ENCODE measurements at places on chromosomes 2 and 18.

DNA sequence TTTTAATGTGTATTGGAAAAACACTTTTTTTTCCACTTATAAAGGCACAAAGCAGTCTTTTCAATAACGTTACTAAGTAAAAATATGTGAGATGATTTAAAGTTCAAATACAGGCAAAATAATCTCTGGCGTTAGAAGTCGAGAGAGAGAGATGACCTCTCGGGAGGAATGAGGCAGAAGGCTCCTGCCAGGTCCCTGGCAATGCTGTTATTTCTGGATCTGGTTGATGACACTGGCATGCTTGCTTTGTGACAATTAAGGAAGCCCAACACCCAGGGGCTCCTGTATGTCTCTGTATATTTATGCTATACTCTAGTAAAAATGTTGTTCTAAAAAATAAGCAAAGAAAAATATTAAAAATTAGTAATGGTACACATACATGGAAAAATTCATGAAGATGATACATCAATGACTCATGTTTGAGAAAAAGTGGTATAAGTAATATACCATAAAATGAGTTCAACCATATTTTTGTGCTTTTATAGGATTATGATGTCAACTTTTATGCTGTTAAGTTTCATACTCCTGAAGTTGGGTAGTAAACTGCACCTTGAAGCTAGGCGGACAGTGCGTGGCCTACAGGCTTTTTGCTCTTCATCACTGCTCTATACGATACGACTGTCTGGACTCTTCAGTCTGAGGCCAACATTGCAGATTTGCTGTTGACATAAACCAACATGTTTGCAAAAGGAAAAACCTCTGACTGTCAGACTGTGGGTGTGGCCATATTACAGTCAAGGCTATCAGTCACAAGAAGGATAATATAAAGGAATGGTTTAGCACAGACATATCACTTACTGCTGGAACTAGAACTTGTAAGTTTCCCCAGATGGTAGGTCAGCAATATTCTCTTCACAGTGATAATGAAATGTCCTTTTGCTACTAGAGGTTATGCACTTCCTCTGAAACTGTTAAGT is 19.8 kb downstream of the VPS4B start:
- no peak for DNase-seq

DNA sequence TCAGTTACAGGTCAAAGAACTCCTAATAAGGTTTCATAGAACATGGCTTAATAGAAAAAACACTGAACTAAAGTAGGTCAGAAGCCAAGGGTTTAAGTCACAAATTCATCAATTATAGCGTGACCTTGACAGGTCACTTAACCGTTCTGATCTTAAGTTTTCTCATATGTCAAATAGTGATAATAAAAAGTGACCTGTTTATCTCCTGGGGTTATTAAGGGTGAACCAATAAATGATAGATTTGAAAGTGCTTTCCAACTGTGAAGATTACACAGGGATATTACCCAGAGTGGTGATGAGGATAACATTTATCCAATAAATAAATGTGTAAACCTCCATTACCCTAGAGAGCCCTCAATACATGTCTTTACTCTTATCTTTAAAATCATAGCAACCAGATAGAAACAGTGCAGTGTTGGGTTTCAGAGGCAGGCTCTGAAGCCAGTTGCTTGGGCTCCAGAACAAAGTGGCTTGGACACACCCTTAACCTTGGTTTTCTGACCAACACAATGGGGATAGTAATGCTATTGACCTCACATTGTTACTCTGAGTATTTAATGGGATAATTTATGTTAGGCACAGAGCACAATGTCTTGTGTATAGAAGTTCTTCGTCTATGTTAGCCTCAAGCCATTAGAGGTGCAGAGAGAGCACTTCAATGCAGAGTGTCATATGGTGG is 48.6 kb downstream of the KLHL14 start:
- no peak for DNase-seq

GRCh38 chr18:79802298-79802697 is 4.6 kb downstream of the KCNG2 start:
- DNase-seq = no peak

DNA sequence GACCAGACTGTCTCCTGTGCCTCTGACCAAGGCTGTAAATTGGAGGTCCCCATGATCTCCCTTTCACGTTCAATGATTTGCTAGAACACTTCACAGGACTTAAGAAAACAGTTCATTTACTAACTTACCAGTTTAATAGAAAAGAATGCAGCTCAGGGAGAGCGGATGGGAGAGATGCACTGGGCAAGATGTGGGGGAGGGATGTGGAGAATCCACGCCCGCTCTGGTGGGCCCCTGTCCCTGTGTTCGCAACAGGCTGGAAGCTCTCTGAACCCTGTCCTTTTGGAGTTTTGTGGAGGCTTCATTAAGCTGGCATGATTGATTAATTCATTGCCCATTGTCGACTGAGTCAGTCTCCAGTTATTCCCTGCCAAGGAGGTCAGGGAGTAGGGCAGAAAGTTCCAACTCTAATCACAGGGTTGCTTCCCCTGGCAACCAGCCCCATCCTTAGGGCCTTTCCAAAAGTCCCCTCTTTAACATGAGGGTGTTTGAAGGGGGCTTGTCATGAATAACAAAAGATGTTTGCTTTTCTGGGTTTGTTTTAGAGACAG is 257.1 kb downstream of the ACKR3 start:
- DNase-seq = no peak

- no peak for DNase-seq
Measured at GRCh38 chr18:11147962-11148679, 1.2 kb downstream of the PIEZO2 start.

DNA sequence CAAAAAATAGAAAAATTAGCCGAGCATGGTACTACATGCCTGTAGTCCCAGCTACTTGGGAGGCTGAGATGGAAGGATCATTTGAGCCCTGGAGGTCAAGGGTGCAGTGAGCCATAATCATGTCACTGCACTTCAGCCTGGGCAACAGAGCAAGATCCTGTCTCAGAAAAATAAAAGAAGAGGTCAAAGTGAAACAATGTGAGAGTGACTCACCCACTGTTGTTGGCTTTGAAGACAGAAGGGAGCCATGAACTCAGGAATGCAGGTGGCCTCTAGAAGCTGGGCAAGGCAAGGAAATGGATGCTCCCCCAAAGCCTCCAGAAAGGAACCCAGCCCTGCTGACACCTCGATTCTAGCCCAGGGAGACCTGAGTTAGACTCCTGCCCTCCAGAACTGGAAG is 3.7 kb upstream of the TMEM214 start:
- DNase-seq = no peak

DNA sequence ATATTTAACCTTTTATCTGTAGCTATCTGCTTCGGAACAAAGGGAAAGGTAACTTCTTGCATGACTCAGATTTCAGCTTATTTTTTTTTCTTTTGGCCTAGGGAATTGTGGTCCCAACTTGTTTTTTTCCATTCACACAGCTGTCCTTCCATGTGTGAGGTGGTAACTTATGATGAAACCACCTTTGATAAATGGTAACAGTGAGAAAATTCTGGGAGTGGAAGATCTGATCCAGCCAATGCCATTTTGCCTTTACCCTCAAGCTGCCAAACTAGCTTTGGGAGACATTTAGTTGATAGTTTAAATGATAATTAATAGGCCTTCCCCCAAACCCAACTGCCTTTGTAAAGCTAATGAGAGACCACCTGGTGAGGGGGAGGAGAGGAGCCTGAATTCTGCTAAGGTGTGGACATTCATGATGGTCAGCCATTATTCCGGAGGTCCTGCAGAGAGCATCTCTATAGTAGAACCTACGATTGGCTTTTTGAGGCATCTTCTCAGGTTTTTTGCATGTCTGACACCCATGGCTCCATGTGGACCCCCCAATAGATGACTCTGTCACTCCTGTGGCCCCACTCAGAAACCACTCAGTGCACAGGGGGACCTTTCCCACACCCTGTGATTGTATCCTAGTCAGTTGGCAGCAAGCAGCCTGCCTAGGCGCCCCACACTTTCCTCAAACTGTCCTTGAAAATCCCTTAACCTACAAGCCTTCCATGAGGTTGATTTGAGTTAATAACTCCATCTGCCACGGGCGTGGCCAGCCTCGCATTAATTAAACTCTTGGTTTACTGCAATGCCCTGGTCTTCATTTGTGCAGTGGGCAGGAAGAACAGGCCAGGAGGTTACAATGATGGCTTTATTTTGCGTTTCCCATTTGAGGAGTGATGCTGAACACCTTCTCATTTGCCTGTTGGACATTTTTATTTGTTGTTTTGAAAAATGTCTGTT is 263.5 kb upstream of the PXDN start:
- DNase-seq = no peak

- no peak for DNase-seq
Measured at GRCh38 chr18:45386041-45386655, 229.1 kb upstream of the SLC14A2 start.

GRCh38 chr2:36482576-36483214 is 115.3 kb downstream of the FEZ2 start:
- DNase-seq = no peak

- DNase-seq = no peak
Measured at GRCh38 chr2:43049836-43050801, 176.3 kb downstream of the ZFP36L2 start.

- DNase-seq = no peak
Measured at GRCh38 chr2:179106676-179107428, 56.9 kb upstream of the CCDC141 start.

DNA sequence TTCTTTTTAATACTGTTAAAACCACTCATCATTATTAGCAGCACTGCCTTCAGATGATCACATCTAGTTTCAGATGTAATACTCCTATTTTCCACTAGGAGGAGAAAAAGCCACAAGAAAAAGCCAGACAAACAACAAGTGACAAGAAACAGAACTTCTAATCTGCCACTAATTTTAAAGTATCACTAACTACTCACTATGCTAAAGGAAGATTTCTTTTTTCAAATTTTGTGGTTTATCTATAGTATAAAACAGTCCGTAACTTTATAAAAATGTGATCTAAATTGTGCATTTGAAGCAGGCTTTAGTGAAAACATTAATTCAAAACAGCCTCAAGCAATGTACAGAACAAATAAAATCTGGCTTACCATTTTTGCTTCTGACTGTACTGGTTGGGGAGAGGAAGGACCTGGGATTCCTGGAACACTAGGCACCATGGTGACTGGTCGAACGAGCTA is 56.8 kb downstream of the ATF2 start:
- no peak for DNase-seq

DNA sequence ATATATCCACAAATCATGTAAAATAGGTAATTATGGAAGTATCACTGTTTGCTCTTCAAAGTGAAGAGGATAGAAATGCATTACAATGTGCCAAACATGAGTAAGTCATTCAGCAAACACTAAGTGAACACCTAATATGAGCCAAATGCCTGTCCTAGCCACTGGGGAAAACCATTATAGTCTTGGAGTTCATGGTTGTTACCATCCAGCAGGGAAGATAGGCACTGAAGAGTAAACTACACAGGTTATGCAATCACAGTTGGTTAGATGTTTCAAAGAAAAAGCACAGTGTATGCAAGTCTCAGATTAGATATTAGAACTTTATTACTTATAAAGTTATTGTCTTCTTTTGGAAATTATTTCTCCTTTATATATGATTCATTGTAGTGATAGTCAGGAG is 3.9 kb upstream of the SERPINB2 start:
- no peak for DNase-seq

DNA sequence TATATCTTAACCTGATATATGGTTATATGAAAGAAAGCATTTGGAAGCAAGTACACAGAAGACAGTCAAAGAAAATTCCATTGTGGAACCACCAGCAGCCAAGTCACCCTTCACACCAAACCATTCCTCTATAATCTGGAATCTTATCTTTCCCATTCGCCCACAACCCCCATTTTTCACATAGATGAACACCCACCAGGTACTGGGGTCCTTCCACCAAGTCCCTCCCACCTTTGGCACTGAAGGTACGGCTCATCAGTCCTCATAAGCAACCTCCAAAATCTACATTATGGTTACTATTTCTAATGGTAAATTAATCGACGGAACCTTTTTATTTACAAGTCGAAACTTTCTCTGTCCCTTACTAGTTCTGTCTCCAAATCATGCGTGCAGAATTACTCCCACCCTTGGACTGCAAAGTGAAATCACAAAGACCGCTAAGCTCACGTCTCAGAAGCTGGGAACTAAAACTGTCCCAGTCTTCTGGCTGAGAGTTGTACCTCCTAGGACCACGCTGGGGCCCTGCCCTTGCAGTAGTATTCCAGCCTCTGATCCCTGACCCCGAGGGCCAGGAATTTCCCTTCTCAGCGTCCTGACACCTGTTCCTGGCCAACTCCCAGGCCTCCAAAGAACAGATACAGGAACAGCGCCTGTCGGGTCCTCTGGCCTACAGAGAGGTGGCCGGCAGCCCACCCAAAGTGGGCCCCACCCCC is 702 bp downstream of the OLA1 start:
- DNase-seq = no peak

DNA sequence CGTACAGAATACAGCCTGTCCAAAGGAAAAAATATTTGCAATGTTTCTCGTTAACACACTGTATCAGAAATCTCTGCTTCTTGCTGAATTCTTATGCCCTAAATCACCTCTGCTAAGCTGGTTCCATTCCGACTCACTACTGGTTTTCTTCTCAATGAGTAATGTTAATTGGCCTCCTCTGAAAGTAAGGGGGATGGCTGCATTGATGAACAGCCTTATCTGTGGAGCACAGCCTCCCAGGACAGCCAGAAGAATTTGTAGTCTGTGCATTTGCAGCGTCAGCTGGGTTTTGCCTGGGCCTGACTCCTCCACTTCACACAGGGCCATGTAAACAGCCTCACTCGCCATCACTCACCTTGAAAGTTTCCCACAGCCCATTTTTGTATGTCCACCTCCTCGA is 127.7 kb downstream of the RNF152 start:
- no peak for DNase-seq

- DNase-seq = no peak
Measured at GRCh38 chr2:131105950-131106801, 1.0 kb downstream of the PLEKHB2 start.

DNA sequence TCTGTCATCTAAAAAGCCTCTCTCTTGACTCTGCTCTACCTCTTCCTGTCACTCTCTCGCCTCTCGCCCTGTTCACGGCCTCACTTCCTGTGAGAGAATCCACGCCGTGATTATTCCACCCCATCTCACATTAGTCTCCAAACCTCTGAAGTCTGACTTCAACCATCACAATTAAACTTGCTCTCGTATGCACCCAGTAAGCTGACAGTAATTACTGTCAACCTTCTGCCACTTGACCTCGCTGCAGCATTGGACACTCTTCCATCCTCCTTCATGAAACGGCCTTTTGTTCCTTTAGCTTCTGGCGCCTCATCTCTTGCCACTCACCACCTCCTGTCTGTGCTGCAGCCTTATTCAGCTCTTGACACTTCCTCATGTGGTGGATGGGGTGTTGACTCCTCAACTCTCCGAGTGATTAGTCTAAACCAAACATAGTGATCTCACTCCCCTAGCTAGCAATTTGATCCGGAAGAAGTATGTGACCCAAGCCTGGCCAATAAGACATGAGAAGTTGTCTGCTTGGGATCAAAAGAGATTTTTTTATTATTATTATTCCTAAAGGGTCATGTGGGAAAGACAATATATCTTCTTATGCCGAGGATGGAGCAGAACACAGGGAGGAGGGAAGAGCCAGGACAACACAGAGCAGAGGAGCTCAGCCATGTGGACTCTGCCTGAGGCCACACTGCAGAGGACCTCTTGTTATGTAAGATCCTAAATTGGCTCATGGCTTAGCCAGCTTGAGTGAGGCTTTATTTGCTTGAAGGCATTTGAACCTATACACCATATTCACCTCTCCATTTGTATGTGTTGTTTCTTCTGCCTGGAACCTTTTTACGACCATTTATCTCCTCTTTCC is 38.4 kb upstream of the MYO1B start:
- no peak for DNase-seq

- no peak for DNase-seq
Measured at GRCh38 chr2:198890490-198890889, 567.2 kb downstream of the SATB2 start.

GRCh38 chr2:174765576-174765975 is 1.3 kb upstream of the CHRNA1 start:
- DNase-seq = no peak
